Hematopoietic multipotent progenitor cell treated with erythropoietin and hydrocortisone succinate and interleukin-3 and kit ligand, for 17 days (in vitro differentiated cells): ENCODE measurements at places on chromosomes 5 and 9.

DNA sequence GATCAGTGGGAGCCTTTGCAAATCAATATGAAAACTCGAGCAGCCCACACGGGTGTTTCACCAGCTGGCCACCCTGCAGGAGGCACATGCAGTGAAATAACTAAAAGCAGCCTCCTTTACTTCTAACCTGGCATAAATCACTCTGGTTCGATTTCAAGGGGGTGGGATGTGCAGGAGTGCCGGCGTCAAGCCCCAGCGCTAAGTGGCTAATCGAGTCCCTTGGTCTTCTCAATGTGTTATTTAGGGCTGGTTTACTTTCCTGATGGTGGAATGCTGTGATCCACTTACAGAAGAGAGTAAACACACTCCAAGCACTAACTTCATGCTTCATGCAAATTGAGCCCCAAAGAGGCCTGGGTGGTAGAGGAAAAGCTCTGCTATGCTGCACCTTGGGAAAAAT lies 109.4 kb downstream of the TMEM174 start:
- no peak for DNase-seq

DNA sequence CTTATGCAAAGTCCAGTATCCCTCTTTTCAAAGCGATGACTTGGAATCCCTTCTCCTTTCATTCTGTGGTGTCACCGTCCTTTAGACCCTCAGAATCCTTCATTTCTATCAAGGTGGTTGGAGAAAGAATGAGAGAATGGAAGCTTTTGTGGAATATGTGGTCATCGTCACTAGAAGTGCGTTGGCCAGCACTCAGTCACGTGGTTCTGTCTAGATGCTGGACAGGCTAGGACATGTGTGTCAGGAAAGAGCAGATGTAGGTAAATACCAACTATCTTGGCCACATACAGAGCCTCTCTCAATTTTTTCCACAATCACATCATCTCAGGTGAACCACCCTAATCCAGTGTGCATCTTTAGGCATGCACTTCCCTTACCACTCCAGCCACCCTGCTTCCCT lies 206.0 kb downstream of the ARRDC3 start:
- no peak for DNase-seq

GRCh38 chr9:124818431-124819281 lies 34.6 kb upstream of the WDR38 start:
- no peak for DNase-seq

DNA sequence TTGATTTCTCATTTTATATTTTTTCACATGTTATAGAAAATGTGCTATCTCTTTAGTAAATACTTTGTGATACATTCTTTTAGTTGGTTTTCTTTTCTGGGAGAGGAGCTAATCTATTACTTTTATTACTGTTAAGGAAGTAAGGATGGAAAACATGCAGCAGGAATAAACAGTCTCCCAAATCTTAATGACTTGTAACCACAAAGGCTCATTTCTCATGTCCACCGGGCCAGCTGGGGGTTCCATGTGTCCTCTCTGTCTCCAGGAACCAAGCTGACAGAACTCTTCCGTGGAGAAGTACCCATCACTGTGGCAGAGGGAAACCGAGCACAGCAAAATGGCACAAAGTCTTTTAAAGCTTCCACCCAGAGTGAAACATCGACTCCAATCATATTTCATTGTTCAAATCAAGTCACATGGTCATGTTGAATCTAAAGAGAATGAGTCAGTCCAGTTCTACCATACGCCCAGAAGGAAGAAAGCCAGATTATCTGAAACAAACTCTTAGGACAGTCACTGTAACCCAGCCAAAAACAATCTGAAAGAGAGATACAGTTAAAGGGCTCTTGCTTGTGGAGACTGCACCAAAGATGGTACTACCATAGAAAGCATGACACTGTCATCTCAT lies 97.1 kb upstream of the CDH6 start:
- DNase-seq, result no peak

GRCh38 chr9:12510551-12510950 lies 182.6 kb upstream of the TYRP1 start:
- no peak for DNase-seq

DNA sequence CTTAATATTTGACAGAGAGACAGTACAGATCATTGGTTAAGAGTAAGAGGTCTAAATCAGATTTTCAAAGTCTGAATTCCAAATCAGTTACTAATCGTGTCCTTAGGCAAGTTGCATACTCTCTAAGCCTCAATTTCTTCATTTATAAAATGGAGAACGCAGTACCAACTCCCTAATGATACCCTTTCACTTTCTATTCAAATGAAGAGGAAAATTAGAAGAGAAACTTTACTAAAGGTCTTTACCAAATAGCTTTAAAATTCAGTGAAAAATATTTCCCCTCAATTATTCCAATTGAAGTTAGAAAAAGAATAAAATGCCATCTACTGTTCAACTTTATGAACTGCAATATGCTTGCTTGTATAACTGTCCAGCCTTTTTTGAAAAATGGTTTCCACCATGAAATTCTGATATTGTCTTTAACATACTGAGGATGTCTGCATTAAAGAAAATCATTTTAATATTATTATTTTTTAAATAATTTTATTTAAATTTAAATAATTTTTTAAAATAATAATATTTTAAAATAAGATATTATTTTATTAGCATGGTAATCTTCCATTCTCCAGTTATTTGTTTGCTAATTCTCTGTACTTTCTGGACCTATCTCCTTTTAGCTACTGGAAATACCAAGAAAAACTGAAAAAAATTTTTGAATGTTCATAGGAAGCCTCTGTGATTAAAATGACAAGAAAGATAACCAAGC lies 36.0 kb downstream of the POC5 start:
- peak; percentile 67 for DNase-seq

DNA sequence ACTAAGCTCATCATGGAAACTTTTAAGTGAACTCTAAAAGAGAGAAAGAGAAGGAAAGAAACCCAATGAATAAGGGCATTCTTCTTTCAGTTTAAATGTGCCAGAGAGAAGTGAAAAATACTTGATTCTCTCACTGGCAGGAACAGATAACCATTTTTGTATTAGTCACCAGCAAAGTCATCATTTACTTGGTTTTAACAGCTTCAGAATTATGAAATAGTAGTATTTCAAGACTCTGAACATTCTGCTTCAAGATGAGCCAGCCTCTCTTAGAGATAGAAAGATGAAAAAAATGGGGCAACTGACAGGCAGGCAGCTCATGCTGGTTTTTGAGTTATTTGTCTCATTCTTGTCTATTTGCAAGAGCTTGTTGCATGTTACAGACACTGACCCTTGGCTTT lies 103.5 kb downstream of the GCNT1 start:
- DNase-seq, result no peak

GRCh38 chr9:38482918-38483592 lies 58.8 kb upstream of the IGFBPL1 start:
- no peak for DNase-seq

- DNase-seq, result no peak
Observed at GRCh38 chr5:157748760-157749461, 5.4 kb downstream of the LSM11 start.

- no peak for DNase-seq
Observed at GRCh38 chr9:82949203-82949602, 113.7 kb downstream of the RASEF start.

- no peak for DNase-seq
Observed at GRCh38 chr5:143865426-143866025, 53.6 kb downstream of the HMHB1 start.

GRCh38 chr5:72185496-72186329 lies 78.4 kb downstream of the MAP1B start:
- no peak for DNase-seq

- DNase-seq, result no peak
Observed at GRCh38 chr9:81083854-81084512, 605.4 kb downstream of the TLE1 start.

DNA sequence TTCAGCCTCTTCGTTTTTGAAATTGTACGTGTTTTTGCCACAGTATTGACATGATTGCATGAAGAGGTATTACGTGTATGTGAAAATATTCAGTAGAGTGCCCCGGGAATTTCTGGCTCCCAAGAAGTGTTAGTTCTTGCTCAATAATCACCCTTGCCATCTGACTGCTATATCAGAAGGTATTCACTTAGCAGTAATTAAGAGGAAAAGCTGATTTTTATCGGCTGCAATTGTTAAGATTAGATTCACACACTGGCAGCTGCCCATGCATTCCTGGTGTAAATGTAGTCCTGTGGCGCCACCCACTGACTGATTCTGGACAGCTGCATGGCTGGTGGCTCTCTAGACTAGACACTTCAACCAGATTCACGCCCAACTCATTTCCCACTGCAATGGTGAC lies 440.1 kb upstream of the ADAMTS16 start:
- DNase-seq, result no peak

DNA sequence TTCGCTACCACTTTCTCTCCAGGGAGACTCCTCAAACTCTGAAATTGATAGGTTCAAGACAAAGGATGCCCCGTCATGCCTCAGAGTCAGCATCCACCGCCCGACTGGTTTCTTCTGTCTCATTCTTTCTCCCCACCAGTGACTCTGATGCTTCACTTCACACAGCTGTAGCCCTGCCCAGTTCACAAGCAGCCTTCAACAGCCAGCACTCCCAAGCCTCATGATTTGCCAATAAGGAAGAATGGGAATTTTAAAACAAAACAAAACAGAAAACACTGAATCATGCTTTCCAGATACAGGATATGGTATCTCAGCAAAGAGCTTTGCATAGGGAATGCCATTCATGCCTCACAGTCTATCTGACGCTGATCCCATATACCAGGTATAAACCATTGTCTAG lies 371.2 kb upstream of the RORB start:
- no peak for DNase-seq

GRCh38 chr5:163407034-163407655 lies 30.2 kb upstream of the CCNG1 start:
- DNase-seq, result no peak

- no peak for DNase-seq
Observed at GRCh38 chr9:90999425-91000397, 198.1 kb downstream of the SYK start.

- no peak for DNase-seq
Observed at GRCh38 chr9:113499876-113500497, 36.5 kb downstream of the RGS3 start.

DNA sequence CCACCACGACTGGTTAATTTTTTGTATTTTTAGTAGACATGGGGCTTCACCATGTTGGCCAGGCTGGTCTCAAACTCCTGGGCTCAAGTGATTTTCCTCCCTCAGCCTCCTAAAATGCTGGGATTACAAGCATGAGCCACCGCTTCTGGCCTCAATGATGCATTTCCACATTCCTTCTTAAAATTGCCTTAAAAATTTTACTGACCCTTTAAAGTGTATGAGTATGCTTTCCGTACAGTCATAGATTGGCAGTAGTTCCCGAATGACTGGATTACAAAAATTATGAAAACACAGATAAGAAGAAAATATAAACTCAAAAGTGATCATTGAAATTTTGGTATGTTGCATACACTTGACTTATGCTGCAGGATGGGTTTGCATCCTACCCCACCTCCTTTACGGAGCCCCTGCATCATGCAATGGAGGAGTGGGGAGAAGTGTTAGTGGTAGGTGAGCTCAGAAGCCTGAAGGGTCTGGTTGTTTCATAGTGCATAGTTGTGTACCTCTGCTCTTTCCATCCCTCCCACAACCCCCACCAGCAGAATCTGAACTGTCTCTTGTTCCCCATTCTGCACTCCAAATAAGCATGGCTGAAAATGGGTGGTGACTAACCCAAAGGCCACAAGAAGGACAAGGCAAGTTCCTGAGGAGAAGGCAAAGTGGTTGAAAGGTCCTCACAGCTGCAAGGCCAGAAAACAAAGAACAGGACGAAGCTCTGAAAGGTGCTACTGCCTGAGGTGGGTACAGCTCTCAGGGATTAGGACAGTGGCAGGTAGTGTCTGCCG lies 26.8 kb downstream of the ANKRD55 start:
- no peak for DNase-seq

- no peak for DNase-seq
Observed at GRCh38 chr5:54738118-54738972, 220.8 kb downstream of the SNX18 start.
